ENCODE measurements at places on chromosomes 1 and 21.

GRCh38 chr1:204941421-204942338 lies 71.0 kb downstream of the NFASC start:
- DNase-seq: peak; percentile 47

DNA sequence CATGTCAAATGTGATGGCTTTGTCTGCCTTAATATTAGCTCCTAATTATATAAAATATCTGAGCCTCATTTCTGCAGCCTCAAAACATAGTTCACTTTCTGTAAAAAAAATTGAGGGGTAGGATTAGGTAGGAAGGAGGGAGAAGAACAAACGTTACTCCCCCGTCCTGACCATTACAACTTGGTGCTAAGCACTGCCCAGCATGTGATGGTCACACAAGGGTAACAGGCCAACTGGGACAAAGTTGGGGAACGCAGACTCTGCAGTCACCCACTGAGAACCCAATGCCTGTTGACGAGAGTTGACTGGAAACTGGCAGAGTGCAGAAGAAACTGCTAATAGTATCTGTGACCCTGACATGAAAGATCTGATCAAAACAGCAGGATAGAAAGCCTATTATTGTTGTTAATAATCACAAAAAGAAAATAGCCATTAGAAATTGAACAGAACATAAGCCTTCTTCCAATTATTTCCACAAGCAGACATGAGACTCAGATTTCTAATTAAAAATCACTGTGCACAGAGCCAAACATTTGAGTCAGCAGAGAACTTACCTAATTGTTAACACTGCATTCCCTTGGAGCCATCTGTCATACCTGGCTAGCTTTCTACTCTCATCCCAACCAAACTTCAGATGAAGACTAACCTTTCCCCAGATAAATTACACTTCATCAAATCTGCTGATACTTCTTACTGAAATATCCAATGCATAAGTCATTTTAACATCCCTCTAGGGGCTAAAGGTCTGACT lies 5.5 kb downstream of the SORT1 start:
- DNase-seq: no peak

GRCh38 chr1:230581446-230582079 lies 60.7 kb upstream of the COG2 start:
- DNase-seq: no peak

DNA sequence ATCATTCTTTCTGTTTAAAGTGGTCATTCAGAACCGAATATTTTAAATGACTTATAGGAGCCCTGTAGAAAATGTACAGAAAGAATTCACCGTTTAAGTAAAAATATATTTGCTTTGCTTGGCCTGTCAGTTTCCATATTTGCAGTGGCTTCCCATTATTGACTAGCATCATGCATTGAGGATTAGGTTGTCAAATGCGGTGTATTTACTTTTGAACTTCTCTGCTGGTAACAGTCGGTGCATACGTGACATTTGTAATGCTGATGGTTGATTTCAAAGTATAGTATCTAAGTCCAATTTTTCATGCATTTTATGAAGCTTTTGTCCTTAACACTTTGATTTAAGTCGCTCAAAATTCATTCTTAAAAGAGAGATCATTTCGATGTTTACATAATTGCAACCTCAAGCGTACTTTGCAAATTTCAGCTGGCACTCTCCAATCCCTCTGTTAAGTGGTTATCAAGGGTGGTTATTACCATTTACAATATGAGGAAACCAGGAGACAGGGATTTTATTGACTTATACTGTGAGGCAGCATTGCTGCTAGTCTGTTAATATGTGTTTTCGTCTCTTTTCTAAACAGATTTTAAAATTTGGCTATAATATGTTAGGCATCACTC lies 201.6 kb downstream of the SDCCAG8 start:
- no peak for DNase-seq

- DNase-seq: no peak
These were observed 96.9 kb downstream of the KCNH1 start for GRCh38 chr1:211037095-211037494.

GRCh38 chr1:216205176-216205575 lies 218.1 kb downstream of the USH2A start:
- DNase-seq: no peak

- DNase-seq: no peak
These were observed 2.0 kb upstream of the NOS1AP start for GRCh38 chr1:162067466-162067865.

DNA sequence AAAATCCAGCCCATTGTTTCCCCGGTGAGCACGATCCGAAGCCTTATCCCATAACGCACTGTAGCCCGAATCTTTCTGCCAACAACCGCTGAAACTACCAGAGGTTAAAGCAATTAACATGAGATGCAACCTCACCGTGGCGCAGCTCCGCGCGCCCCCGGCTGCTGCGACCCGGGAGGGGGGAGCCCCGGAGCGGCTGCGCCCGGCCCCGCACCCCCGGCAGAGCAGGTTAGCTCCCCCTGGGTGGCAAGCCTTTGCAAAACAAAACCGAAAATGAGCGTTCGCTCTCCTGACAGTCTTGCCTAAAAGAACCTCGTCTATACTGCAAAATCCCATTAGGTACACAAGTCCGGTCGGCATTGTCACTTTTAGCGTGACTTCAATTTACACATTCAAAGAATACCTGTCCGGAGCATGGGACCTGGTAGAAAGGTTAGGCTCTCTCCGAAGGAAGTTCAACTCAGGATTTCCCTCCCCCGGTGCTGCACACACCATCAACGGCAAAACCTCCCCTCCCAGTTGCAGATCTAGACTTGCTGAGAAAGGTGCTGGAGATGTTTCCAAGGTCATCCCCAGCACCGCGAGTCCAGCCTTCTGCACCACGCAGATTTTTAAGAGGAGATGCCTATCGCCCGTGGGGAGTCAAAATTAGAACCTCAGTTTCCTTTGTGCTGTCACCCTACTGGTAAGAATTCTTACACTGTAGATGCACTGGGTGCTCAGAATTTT lies 107.5 kb downstream of the ZNF281 start:
- peak; percentile 26 for DNase-seq

- no peak for DNase-seq
These were observed 209.9 kb downstream of the FAF1 start for GRCh38 chr1:50750021-50750619.

- no peak for DNase-seq
These were observed 76.2 kb downstream of the FBXO2 start for GRCh38 chr1:11578004-11578403.

DNA sequence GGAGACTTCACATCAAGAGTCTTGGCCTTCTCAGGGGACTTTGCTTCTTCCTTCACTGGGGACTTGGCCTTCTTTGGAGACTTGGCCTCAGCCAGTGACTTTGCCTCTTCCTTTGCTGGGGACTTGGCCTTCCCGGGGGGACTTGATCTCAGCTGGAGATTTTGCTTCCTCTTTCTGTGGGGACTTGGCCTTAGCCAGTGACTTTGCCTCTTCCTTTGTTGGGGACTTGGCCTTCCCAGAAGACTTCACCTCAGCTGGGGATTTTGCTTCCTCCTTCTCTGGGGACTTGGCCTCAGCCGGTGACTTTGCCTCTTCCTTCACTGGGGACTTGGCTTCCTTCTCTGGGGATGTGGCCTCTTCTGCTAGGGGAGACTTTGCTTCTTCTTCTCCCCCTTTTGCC lies 13.5 kb upstream of the CD2 start:
- DNase-seq: no peak

DNA sequence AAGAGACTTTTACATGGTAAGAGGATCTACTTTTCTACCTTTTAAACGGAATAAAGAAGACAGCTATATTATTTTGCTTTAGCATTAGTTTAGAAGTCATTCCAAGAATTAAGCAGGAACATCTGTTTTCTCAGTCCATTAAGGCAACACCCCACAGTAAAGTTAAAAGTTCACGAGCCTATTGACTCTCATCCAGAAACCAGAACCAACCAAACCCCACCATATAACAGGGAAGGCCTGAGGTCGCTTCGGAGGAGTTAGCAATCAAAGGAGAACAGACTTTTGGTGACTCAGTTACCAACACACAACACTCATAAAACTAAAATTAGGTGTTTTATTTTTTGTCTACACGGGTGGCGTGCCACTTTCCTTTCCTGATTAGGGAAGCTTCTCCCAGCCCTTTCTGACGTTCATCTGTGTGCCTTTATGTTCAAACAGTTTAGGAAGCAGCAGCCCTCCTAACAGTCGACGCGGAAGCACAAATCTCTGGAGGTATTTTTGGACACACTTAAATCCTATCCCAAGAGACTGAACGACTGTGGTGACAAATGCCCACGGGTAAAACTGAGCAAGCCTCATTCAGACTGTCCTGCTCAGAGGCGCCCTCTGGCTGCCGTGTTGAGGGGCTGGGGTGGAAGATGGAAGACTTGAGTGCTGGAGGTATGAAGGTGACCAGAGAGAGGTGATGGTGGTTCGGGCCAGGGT lies 8.6 kb upstream of the PLA2G2C start:
- DNase-seq: peak; percentile 58

GRCh38 chr1:227901239-227901905 lies 46.4 kb downstream of the WNT9A start:
- no peak for DNase-seq

DNA sequence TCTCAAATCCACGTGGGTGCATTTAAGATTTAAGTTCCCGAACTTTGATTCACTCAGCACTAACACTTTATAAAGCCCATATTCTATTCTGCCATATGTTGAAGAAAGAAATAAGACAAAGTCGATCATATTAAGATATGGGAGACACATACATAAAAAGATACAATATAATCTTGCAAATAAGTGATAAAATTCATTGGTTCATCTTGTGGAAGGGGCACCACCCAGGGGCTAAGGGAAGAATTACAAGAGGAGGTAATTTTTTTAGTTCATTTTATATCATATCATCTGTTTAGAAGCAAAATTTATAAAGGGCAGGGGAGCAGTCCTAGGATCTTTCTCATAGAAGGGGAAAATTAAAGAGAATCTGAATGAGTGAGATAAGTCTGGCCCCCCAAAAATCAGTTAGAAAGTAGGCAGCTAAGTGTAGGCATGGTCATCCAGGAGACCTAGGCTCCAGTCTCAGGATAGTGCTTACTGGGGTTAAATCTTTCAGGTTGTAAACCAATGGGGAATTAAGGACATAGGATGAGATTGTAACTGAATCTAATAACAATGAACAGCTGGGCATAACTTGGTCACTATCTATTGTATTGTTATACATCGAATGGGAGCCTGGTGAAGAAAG lies 124.2 kb upstream of the L1TD1 start:
- no peak for DNase-seq

GRCh38 chr1:99005537-99005942 lies 879 bp upstream of the PLPPR5 start:
- no peak for DNase-seq

GRCh38 chr1:100441146-100441545 lies 88.8 kb downstream of the CDC14A start:
- DNase-seq: no peak

DNA sequence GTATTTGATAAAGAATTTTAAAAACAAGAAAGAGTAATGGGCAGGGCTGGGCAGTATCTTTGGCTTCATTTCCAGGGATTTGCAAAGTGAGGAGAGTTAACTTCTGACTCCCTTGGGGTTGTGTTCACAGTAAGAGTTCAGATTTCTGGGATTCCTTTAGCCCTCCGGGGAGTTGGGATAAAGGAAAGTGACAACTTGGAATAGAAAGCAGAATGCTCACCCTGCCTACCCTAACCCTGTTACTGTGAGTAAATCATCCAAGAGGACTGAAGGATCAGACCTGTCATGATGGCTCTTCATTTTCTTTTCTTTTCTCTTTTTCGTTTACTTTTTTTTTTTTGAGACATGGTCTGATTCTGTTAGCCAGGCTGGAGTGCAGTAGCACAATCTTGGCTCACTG lies 76.1 kb downstream of the CACHD1 start:
- DNase-seq: no peak

DNA sequence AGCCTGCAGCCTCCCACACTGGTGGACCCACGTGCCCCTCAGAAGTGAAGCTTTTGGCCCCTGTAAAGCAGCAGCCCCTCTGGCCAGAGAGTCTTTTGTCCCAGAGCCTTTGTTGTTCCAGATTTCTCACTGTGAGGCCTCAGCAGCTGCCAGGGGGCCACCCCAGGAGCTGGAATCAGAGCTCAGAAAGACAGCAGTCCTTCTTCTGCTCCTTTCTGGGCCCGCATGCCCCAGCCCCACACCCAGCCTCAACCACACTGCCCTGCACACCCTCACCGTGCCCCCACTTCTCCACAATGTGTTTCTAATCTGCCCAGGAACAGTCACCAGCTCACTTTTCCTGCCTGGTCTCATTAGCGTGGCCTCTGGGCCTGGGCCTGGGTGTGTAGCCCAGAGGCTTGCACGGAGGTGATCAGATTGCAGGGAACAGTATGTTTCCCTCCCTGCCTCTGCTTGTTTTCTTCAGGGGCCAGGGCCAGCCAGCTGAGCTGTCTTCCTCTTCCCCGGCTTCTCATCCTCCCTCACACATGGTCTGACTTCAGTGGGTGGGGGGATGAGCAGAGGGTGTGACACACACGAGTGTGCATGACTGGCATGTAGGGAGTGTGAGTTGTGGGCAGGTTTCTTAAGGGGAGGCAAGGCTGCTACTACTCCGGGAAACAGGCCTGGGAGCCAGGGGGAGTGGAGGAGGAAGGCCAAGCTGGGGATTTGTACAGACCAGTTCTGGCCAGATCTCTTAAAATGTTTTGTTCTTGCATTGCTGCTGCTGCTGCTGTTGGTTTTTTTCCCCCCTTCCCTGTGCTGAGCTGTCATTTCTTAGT lies 82.5 kb upstream of the ZNF648 start:
- no peak for DNase-seq

- no peak for DNase-seq
These were observed 200.0 kb downstream of the GABPA start for GRCh38 chr21:25934771-25935224.

DNA sequence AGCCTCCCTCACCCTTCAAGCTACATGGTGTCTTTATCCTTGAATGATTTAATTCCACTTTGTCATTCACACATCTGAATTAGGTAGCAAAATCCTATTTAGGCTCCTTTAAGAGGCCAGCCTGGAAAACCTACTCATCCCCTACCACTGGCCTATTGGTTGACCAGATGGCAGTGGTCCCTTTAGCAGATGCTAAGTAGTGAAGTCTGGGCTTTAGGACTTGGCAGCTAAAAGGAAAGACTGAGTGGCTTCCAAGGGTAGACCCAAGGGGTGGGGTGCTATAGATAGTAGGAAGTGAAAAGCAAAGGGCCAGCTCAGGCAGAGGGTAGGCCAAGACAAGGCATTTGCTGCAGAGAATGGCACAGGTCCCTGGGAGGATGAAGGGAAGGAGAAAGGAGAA lies 46.6 kb downstream of the KCNJ6 start:
- no peak for DNase-seq

- no peak for DNase-seq
These were observed 686 bp downstream of the MIIP start for GRCh38 chr1:12019858-12020509.

- no peak for DNase-seq
These were observed 139.4 kb downstream of the EDEM3 start for GRCh38 chr1:184615301-184615700.

GRCh38 chr1:22705586-22705985 lies 5.1 kb upstream of the EPHB2 start:
- no peak for DNase-seq

- no peak for DNase-seq
These were observed 248.0 kb upstream of the FOXD3 start for GRCh38 chr1:63074321-63074720.

- no peak for DNase-seq
These were observed 28.9 kb upstream of the CLSTN1 start for GRCh38 chr1:9852410-9853248.

- DNase-seq: no peak
These were observed 303.3 kb downstream of the S1PR1 start for GRCh38 chr1:101540161-101540560.
